Ovary (tissue), 10 donors: ENCODE measurements at places on chromosomes 1 and 21. TPM values are rescaled to one million over a fixed set of nuclear protein-coding genes. Genes with fewer than 3 reads are reported as not detected.

DNA sequence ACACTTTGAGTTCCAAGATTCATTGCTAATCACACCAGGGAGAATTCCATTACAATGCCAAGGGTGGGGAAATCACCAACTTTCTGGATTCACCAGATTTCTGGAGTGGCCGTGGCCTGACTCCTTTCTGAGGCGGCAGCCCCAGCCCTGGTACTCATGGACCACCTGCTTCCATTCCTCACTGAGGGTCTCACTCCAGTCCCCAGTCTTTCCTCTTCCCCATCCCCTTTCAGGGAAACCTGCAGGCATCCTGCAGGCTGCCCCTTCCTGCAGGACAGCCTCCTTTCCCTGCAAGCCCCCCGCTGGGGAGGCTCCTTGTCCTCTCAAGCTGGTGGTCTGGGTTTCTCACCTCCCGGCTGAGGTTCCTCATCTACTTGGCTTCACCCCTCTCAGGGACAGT is 12.7 kb upstream of the CDK18 start:
- no peak for DNase-seq

- no peak for DNase-seq
Measured at GRCh38 chr1:56925193-56925592, 40.6 kb downstream of the C8B start.

- no peak for DNase-seq
Measured at GRCh38 chr1:2108213-2108876, 58.1 kb downstream of the PRKCZ start.

DNA sequence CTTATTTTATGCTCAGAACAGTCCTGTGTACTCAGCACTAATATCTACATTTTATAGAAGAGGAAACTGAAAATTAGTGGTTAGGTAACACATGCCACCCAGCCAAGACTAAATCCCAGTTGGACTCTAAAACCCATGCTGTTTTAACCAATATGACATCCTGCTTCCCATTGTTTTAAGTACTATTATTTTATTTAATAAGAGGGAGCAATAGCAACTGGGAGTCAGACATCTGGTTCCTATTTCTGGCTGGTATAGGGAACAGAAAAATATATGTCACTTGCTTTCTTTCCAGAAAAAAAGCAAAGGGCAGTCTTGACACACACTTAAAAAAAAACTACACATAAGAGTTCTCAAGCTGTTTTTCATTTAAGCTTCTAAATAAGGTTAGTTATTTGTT is 11.9 kb downstream of the KLHL12 start:
- DNase-seq = no peak

DNA sequence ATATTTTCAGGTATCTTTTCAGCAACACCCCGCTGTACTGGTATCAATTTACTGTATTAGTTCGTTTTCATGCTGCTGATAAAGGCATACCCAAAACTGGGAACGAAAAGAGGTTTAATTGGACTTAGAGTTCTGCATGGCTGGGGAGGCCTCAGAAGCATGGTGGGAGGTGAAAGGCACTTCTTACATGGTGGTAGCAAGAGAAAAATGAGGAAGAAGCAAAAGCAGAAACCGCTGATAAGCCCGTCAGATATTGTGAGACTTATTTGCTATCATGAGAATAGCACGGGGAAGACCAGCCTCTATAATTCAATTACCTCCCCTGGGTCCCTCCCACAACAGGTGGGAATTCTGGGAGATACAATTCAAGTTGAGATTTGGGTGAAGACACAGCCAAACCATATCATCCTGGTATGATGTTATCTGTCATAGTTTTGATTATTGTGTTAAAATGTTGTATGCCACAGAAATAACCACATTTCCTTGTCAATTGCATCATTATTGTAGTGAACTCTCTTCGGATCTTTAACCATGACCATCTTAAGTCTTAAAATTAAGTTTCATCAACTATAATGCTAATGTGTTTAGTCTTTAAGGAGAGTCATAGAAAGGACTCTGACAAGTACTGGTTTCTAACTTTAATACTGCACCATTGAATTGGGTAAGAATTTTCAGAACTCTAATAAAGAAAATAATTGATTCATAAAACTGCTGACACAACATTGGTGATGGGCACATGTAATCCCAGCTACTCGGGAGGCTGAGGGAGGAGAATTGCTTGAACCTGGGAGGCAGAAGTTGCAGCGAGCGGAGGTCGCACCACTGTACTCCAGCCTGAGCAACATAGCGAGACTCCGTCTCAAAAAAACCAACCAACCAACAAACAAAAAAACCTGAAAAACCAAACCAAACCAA is 58.2 kb downstream of the TBX19 start:
- no peak for DNase-seq

- DNase-seq = no peak
Measured at GRCh38 chr1:170881268-170882265, 53.8 kb upstream of the MROH9 start.

- no peak for DNase-seq
Measured at GRCh38 chr1:197920067-197920396, 2.9 kb downstream of the LHX9 start.

DNA sequence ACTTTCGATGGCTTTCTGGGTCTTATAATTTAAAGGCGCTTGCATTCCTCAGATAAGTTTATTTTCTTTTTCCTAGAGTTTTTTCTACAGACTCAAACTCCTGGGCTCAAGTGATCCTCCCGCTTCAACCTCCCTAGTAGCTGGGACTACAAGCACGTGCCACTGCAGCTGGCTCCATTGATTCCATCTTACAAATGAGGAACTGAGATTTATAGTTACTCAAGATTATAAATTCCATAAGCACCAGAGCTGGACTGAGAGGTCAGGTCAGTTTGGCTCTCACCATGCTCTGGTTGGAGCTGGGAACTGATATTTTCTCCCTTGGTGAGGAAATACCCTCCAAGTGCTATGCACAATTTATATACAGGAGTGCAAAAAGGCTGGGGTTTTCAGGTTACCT is 13.4 kb upstream of the PRPF38B start:
- no peak for DNase-seq

- peak; percentile 61 for DNase-seq
Measured at GRCh38 chr1:158087320-158087927, 93.3 kb upstream of the CD1D start.

- no peak for DNase-seq
Measured at GRCh38 chr1:243267914-243268653, 12.2 kb downstream of the SDCCAG8 start.

PDE9A gene
- 6.1 TPM for total RNA-seq

COL6A1 gene
- 692 TPM for total RNA-seq

KPRP gene
- total RNA-seq = not detected

NCAM2 gene
- total RNA-seq = 0.72 TPM

HSF2BP gene
- total RNA-seq = 2.0 TPM

IL19 gene
- total RNA-seq = not detected

SH2D5 gene
- 0.60 TPM for total RNA-seq

CLIC6 gene
- total RNA-seq = 10.2 TPM

FCRL2 gene
- total RNA-seq = 0.11 TPM
